ENCODE measurements at places on chromosomes 4 and X.

GRCh38 chrX:320126-320783, 1.7 kb upstream of the GTPBP6 start:
- no peak for DNase-seq

- DNase-seq = no peak
Measured at GRCh38 chrX:132226169-132226568, 6.9 kb upstream of the RAP2C start.

DNA sequence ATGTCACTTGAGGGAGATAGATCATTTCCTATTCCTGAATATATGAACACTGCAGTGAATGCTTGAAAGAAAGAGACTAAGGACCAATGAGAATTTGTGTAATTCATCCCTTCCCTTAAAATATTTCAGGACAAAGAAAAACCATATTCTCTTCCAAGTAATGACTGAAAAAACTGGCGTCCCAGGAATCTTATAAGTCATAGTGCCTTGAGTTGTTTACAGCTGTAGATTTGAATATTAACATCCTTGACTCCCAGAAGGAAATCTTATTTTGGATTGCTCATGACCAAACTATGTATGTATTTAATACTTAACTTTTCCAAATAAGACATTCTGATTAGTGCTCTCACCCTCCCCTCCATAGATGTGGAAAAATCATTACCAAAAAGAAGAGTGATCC, 55.5 kb downstream of the CLDN22 start:
- no peak for DNase-seq

- DNase-seq = no peak
Measured at GRCh38 chr4:182684796-182685195, 232.4 kb downstream of the DCTD start.

DNA sequence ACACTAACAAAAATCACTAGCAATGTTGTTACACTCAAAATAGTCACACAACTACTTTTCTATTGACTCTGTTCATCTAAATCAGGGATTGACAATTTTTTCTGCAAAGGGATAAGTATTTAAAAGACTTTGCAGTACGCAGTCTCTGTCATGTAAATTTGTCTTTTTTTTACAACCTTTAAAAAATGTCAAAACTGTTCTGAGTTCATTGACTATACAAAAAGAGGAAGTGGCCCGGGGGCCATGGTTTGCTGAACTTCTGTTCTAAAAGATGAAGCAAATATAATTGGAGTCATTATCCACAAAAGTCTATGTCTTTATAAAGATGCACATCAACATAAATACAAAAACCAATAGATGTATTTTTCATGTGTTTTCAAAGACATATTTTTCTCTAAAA, 1310.3 kb downstream of the RPA4 start:
- DNase-seq = no peak

GRCh38 chrX:124534536-124534935, 188.2 kb downstream of the SH2D1A start:
- DNase-seq = no peak

DNA sequence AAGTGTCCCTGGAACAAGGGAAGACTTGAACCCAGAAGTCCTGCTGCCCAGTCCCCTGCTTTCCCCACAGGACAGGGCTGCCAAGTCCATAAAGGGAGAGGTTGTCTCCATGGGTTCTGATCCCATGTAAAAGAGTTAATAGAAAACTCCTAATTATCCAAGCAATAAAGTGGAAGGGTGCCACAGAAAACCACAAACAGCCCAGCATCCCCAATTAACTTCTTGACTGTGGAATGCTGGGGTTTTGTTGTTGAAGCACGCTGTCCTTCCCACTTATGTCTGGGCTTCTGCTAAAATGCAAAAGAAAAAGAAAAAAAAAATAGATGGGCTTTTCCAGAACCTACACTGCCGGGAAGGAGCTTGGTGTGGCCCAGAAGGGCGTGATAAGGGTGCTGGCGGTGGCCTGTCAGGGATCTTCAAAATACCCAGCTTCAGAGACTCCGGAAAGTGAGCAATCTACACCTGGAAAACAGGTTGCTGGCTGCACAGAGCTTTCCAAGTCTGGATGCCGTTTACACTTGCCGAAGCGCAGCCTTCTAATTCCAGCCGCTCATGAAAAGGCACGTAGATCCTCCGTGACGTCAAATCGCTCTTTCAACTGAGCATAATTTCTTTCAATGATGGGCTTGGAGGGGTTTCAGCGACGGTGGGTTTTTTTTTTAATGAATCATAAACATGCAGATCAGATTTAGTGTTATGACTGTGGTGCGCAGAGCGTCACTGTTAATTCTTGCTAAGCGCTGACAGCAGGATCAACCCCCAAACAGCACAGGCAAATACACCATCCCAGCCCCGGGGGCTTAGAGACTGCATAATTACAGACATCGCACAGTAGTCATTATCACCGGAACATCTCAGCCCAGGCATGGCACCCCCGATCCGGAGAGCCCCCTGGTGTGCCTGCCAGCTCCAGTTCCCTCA, 197.6 kb downstream of the BCOR start:
- no peak for DNase-seq

DNA sequence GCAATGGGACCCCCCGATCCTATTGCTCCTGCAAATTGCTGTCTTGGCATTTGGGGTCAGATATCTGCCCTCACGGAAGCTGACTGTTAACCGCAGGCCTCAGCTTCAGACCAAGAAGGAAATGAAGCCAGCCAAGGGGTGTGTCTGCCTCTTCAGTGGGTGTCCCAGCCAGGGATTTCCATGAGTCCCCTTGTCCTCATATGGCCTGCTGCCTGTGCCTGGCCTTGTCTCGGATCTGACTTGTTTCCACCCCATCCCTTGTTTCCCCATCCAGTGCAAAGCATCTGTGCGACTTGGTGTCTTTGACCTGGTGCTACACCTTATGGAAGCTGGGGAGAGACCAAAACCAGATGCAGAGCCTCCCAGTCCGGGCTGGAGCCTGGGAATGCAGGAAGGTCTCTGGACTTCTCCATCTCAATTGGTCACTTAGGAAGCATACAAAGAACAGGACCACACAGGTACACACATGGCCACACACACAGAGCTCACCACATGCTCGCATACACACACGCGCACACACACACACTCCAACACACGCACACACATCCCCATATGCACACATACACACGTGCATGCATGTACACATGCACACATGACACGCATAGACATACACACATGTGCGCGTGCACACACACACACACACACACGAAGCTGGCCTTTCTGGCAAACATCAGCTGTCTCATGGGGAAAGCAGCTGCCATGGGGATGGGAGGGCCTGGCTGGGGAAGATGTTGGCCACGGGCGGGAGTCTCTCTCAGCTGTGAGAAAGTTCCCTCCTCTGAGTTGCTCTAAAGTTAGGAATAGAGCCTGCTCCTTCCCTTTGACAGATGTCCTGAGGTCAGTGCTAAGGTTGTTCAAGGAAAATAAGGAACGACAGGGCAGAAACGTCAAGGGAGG, 65.5 kb downstream of the CRMP1 start:
- DNase-seq = no peak

- no peak for DNase-seq
Measured at GRCh38 chr4:48710446-48711209, 69.5 kb downstream of the FRYL start.

- DNase-seq = no peak
Measured at GRCh38 chr4:16545656-16546055, 319.4 kb upstream of the TAPT1 start.

- no peak for DNase-seq
Measured at GRCh38 chr4:84937381-84937977, 29.0 kb downstream of the WDFY3 start.

- no peak for DNase-seq
Measured at GRCh38 chrX:36963852-36964251, 44.3 kb upstream of the FAM47C start.

GRCh38 chrX:7314425-7314824, 166.5 kb upstream of the PUDP start:
- DNase-seq = no peak

- no peak for DNase-seq
Measured at GRCh38 chr4:77104791-77105540, 29.2 kb upstream of the CCNI start.

DNA sequence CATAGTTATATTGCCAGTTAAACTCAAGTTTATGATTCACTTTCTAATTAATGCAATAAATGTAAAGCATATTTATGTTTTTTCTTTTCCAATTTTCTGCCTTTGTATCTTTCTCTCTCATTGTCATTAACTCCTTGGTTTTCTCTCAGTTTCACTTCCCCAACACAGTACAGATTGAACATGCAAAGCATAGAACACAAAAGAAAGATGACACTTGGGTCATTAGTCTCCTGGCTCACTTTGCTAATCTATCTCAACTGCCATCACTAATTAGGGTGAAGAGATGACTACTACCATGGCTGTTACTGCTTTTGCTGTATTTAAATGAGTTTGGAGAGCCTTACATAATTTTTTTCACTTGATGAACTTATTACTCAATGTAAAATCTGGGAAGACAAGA, 12.3 kb upstream of the NAA11 start:
- no peak for DNase-seq

GRCh38 chr4:74873545-74874301, 59.2 kb upstream of the PARM1 start:
- no peak for DNase-seq

GRCh38 chr4:53500546-53500945, 90.7 kb downstream of the LNX1 start:
- DNase-seq = no peak

DNA sequence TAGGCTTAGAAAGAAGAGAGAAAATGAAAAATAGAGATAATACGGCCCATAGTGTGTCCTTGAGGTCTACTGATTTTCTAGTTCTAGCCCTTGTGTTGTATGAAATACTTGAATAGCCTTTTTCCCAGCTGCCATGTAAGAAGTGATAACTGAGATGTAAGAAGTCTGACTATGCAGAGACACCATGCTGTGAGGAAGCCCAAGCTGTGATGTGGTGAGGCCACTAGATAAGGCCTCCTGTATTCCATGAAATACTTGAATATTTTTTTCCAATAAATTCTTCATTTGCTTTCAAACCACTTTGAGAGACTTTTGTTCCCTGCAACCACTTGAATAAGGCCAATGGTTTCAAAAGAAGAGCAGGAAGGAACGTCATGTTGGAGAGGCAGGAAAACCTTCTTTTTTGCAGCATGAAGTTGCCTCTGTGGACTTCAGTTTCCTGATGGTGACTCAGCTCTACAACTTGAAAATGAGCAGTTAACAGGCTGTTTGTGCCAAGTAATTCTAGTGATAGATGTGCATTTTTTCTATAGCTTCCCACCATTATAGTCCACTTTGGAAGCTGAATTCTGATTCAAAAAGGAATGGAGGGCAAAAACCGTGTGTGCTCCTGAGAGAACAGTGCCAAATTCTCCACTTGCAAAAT, 25.5 kb upstream of the FAM9C start:
- DNase-seq = no peak

DNA sequence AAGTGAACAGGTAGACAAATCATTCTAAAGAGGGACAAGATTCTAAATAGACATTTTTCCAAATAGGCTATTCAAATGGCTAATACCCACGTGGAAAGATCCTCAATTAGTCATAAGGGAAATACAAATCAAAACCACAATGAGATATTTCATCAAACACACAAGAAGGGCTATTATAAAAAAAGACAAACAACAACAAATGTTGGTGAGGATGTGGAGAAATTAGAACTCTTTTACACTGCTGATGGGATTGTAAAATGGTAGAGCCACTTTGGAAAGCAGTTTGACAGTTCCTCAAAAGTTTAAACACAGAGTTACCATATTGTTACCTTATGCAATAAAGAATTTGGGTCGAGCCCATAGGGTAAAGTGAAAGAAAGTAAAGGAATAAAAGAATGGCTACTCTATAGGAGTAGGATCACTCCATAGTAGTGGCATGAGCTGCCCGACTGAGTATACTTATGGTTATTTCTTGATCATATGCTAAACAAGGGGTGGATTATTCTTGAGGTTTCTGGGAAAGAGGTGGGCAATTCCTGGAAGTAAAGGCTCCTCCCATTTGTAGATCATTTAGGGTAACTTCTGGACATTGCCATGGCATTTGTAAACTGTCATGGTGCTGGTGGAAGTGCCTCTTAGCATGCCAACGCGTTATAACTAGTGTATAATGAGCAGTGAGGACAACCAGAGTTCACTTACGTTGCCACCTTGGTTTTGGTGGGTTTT, 58.9 kb upstream of the FAM9C start:
- DNase-seq = no peak

GRCh38 chrX:115889121-115889890, 281.2 kb upstream of the AGTR2 start:
- no peak for DNase-seq

- DNase-seq = no peak
Measured at GRCh38 chr4:126431049-126431448, 1116.3 kb downstream of the FAT4 start.

DNA sequence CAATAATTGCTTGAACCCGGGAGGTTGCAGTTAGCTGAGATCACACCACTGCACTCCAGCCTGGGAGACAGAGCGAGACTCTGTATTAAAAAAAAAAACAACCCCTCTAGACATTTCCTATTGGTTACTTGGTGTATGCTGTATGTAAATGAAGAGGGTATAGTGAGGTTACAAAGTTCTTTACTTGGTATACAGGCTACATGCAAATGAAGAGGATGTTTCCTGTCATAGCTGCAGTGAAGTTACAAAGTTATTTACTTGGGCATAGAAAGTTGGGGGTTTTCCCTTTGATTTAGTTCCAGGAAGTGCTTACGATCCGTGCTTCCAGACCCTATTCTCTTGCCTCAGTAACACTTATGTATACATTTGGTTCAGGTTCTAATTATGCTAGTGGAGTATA, 38.4 kb upstream of the CLNK start:
- no peak for DNase-seq

- DNase-seq = no peak
Measured at GRCh38 chr4:149891426-149891825, 75.8 kb upstream of the IQCM start.

DNA sequence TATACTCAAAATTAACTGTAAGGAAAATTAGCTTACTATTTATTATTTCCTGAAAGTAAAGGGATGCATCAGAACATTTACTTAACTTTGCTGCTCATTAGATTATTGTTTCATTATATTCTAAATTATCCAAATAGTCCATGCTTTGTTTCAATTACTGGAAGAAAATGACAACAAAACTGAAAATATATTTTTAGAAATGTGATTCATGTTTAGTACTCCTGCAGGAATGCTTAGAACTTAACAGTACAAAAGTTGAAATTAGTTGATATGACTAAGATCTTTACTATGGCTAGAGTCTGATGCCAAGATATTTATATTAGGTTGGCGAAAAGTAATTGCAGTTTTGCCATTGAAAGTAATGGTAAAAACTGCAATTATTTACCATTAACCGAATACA, 660.5 kb upstream of the PABPC4L start:
- no peak for DNase-seq

DNA sequence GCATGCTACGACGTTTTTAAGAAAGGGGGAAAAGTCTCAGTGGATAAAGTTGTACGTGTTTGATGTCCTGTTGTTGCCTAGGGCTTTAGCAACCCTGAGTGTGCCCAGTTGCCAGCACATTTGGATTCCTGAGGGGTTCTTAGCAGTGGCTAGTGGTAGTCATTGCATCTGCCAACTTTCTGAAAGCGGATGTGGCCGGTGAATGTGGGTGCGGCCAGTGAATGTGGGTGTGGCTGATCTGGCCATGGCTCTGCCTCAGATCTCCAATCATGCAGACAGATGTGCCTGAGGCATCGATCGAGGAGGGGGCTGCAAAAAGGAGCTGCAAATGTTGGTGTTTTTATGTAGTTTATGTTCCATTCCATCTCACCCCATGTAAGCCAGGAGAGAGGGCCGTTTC, 41.5 kb upstream of the FAT1 start:
- no peak for DNase-seq

- no peak for DNase-seq
Measured at GRCh38 chr4:76690906-76691275, 207.1 kb downstream of the SOWAHB start.

GRCh38 chrX:153941336-153942252, 2.8 kb downstream of the RENBP start:
- no peak for DNase-seq
